ENCODE measurements at places on chromosomes 7 and 10. TPM values are rescaled to one million over a fixed set of nuclear protein-coding genes. Genes with fewer than 3 reads are reported as not detected.

DNA sequence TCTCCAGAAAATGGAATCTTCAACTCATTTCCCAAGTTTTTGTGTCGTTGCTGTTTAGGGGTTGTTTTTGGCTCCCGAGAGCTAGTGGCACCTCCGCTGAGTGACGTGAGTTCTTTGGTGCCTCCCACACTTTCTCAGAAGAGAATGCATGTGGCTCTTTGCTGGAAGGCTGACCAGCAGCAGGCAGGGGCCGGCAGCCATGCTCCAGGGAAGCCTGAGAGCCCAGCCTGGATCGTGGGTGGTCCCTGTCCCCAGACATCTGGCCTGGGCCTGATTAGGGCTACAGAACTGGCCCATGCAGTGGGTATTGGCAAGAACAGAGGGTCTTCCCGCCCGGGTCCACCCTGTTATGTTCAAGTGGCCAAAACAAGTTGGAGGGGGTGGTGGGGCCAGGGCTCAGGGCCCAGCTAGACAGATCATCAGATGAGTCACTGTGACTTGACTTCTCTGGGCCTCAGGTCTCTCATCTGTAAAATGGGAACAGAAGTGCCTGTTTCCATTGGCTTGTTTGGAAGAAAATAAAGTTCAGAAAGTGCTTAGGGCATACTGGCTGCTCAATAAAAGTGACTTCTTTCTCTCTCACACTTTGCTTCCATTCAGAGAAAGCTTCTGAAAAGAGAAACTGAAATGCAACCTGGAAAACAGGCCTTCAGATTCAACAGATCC, 83.1 kb downstream of the STRA8 start:
- H3K27me3 ChIP-seq = no peaks in the 10 kb centered on the region
- H3K36me3 ChIP-seq = no peaks in the 10 kb centered on the region
- no peak overlapping the region for H3K4me3 ChIP-seq
- DNase-seq = peak; percentile 19

The LEP gene
- total RNA-seq = not detected

The TMEM60 gene
- total RNA-seq = 14.4 TPM

GRCh38 chr10:87818505-87819288, 671 bp upstream of the ATAD1 start:
- H3K27ac ChIP-seq = no peak overlapping the region
- peaks cover 4% of the 10 kb centered on the region for H3K36me3 ChIP-seq
- DNase-seq = peak; percentile 38

- no peak for DNase-seq
- no peak overlapping the region for H3K27ac ChIP-seq
- no peaks in the 10 kb centered on the region for H3K4me1 ChIP-seq
- H3K36me3 ChIP-seq = no peaks in the 10 kb centered on the region
- H3K27me3 ChIP-seq = no peaks in the 10 kb centered on the region
- no peak overlapping the region for H3K4me3 ChIP-seq
Observed at GRCh38 chr7:96198047-96198636, 123.8 kb downstream of the SLC25A13 start.

The TRIP6 gene
- total RNA-seq = 120 TPM

The SPDYE16 gene
- not detected for total RNA-seq

GRCh38 chr10:58967551-58968388, 208.7 kb upstream of the PHYHIPL start:
- peak overlapping the region; percentile 60 for H3K4me3 ChIP-seq
- no peak overlapping the region for H3K27ac ChIP-seq
- peaks cover 5% of the 10 kb centered on the region for H3K27me3 ChIP-seq
- no peaks in the 10 kb centered on the region for H3K36me3 ChIP-seq
- peak; percentile 93 for DNase-seq
- peaks cover 5% of the 10 kb centered on the region for H3K4me1 ChIP-seq

- no peaks in the 10 kb centered on the region for H3K27me3 ChIP-seq
- no peak overlapping the region for H3K4me3 ChIP-seq
- no peaks in the 10 kb centered on the region for H3K36me3 ChIP-seq
- DNase-seq = no peak
- peaks cover 4% of the 10 kb centered on the region for H3K4me1 ChIP-seq
- H3K27ac ChIP-seq = no peak overlapping the region
Observed at GRCh38 chr10:104867966-104868598, 227.0 kb downstream of the SORCS3 start.

- no peak overlapping the region for H3K4me3 ChIP-seq
- no peak overlapping the region for H3K27ac ChIP-seq
- H3K27me3 ChIP-seq = peaks cover 4% of the 10 kb centered on the region
- no peak for DNase-seq
- H3K4me1 ChIP-seq = no peaks in the 10 kb centered on the region
Observed at GRCh38 chr7:155486783-155487508, 29.0 kb downstream of the EN2 start.

The FMC1 gene
- total RNA-seq = 16.0 TPM

GRCh38 chr7:69318794-69319193, 279.5 kb upstream of the AUTS2 start:
- no peak overlapping the region for H3K4me3 ChIP-seq
- H3K4me1 ChIP-seq = no peaks in the 10 kb centered on the region
- DNase-seq = no peak
- H3K27ac ChIP-seq = no peak overlapping the region

The STAG3 gene
- 3.1 TPM for total RNA-seq

- H3K4me3 ChIP-seq = no peak overlapping the region
- H3K36me3 ChIP-seq = no peaks in the 10 kb centered on the region
- DNase-seq = peak; percentile 56
Observed at GRCh38 chr10:76111986-76112825, 680.8 kb downstream of the LRMDA start.

The CPA2 gene
- total RNA-seq = 0.29 TPM

DNA sequence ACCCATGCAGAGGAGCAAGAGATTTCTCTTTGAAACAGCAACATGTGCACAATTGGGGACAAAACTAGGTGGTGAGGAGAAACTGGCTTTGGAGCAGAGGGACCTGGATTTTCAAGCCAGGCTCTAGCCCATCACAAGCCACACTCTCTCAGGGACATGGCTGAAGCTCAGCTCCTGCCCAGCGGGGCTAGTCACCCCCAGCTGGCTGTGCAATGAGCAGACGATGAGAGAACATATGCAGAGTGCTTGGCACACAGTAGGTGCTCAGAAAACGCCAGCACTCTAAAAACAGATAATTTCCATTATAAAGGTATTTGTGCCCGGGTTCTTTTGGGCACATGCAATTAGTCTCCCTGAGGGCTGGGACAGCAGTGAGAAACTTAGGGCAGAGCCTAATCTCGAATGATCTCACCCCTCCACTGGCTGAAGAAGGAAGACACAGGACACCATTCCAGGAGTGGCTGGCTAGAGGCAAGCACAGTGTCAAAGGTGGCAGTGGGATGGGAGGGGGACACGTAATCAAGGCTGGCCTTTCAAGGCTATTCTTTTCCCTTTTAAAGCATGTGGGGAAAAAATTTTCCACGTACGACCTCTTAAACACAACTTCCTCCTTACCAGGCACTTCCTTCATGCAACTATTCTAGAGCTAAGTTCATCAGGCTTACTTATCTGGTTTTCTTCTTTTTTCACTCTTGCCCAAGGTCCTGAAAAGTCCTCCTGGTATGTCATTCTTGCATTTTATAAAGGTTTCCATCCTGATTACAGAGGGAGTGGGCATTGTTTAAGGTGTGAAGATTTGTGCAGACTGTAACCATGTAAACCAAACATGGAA, 15.1 kb downstream of the FAM53B start:
- H3K36me3 ChIP-seq = peaks cover 5% of the 10 kb centered on the region
- no peak for DNase-seq
- H3K4me3 ChIP-seq = no peak overlapping the region
- no peaks in the 10 kb centered on the region for H3K4me1 ChIP-seq
- H3K27ac ChIP-seq = no peak overlapping the region

DNA sequence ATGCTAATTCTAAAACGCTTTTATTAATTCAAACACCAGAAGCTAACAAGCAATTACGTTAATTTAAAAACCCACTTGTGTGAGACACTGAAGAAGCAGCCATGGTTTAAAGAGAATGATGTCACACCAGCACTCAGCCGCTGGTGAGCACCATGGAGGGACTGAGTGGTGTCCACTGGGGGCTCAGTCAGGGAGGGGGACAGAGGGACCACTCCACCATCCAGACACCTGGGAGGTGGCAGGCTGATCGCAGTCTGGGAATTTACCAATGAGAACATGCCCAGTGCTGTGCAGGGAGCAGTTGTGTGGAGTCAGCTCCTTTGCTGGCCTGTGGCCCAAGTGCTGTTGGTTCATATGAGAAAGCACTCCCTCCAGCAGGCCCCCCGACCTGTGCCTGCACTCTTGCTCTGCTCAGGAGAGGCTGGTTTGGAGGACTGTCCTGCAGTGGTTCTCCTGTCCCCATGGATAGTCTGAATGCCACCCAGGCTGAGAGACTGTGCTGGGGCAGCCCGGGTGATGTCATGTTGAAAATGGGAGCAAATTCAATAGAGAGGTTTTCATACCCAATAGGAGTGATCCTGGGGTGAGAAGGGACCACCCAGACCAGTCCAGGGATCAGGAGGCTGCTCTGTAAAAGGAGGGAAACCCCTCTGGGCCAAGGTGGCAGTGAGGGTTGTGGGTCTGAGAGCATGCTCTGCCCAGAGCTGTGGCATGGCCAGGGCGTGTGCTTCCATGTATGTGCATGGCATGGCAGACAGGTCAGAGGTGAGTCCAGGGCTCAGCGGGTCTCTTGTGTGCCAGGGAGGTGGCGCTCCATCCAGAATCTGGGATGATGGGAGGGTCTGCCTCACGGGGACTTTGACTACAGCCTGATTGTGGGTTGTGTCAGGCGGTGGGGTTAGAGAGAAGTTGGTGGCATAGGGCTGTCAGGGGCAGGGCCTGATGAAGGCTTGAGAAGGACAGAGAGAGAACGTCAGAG, 12.7 kb downstream of the ADCY1 start:
- no peak overlapping the region for H3K27ac ChIP-seq
- DNase-seq = no peak
- peaks cover 2% of the 10 kb centered on the region for H3K36me3 ChIP-seq
- no peak overlapping the region for H3K4me3 ChIP-seq
- H3K27me3 ChIP-seq = no peaks in the 10 kb centered on the region

DNA sequence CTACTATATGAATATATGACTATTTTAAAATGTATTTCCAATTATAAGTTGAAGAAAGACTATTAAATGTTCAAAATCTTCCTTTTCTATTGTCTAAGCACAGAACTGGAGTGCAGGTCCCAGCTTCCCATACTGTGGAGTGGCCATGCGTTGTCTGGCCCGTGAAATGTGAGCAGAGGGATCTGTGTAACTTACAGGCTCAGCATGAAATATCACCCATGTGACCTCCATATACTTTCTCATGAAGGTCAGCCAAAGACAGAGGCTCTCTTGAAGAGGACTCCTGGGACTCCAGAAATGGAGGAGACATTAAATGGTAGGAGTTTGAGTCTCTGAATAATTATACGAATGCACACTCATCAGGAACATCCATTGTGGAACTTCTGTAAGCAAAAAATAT, 92.4 kb upstream of the CAV2 start:
- H3K4me3 ChIP-seq = no peak overlapping the region
- H3K27me3 ChIP-seq = no peaks in the 10 kb centered on the region
- no peak overlapping the region for H3K27ac ChIP-seq
- no peaks in the 10 kb centered on the region for H3K4me1 ChIP-seq

GRCh38 chr7:45980181-45980905, 59.3 kb upstream of the IGFBP3 start:
- H3K4me1 ChIP-seq = no peaks in the 10 kb centered on the region
- H3K27ac ChIP-seq = no peak overlapping the region
- no peaks in the 10 kb centered on the region for H3K27me3 ChIP-seq
- H3K4me3 ChIP-seq = no peak overlapping the region
- DNase-seq = no peak
- peaks cover 5% of the 10 kb centered on the region for H3K36me3 ChIP-seq

The ZFAND2A gene
- total RNA-seq = 11.1 TPM

The ADCYAP1R1 gene
- total RNA-seq = 7.4 TPM

GRCh38 chr7:3558400-3558799, 257.3 kb downstream of the SDK1 start:
- H3K4me3 ChIP-seq = no peak overlapping the region
- no peak overlapping the region for H3K27ac ChIP-seq
- peaks cover 12% of the 10 kb centered on the region for H3K36me3 ChIP-seq
- H3K4me1 ChIP-seq = no peaks in the 10 kb centered on the region
- no peaks in the 10 kb centered on the region for H3K27me3 ChIP-seq

DNA sequence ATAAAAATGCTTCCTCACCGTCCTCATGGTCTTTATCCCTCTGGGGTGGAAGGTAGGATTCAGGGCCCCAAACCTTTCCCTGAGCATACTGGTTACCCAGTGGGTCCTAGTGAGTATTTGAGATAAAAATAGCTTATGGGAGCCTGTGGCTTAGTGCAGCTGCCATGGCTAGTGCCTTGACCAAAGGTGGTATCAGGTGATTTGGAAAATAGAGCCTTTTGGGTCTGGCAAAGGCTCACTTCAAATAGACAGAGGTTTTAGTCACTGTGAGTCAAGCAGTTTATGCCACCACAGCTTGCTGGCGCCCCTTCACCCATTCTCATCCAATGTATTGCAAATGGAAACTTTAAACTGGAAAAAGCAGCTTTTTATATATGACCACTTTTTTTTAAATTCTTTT, 30.4 kb downstream of the PLAU start:
- peaks cover 7% of the 10 kb centered on the region for H3K36me3 ChIP-seq
- no peak overlapping the region for H3K4me3 ChIP-seq
- no peak for DNase-seq
- no peaks in the 10 kb centered on the region for H3K27me3 ChIP-seq
- no peak overlapping the region for H3K27ac ChIP-seq
- H3K4me1 ChIP-seq = no peaks in the 10 kb centered on the region

DNA sequence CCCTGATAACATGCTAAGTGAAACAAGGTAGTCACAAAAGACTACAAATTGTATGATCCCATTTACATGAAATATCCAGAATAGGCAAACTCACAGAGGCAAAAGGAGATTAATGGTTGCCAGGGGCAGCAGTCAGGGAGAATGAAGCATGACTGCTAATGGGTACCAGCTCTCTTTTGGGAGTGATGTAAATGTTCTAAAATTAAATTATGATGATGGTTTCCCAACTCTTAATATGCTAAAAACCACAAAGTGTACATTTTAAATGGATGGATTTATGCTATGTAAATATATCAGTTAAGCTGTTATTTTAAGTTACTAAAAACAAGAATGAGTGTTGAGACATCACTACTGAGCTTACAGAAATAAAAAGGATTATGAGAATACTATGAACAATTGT, 12.6 kb downstream of the CYP51A1 start:
- no peaks in the 10 kb centered on the region for H3K27me3 ChIP-seq
- no peak overlapping the region for H3K4me3 ChIP-seq
- no peaks in the 10 kb centered on the region for H3K4me1 ChIP-seq
- H3K27ac ChIP-seq = no peak overlapping the region

Data from H9 (cell line).